ENCODE measurements at places on chromosomes 12 and 14. TPM values are rescaled to one million over a fixed set of nuclear protein-coding genes. Genes with fewer than 3 reads are reported as not detected.

- peak overlapping the region; percentile 33 for H3K4me3 ChIP-seq
- H3K36me3 ChIP-seq = no peaks in the 10 kb centered on the region
- no peak overlapping the region for H3K27ac ChIP-seq
These were observed 2.3 kb downstream of the KIF26A start for GRCh38 chr14:104140463-104141331.

GRCh38 chr14:71527838-71528237 lies 404.4 kb upstream of the RGS6 start:
- no peak overlapping the region for H3K27ac ChIP-seq
- H3K4me1 ChIP-seq = peaks cover 7% of the 10 kb centered on the region
- no peaks in the 10 kb centered on the region for H3K36me3 ChIP-seq
- no peaks in the 10 kb centered on the region for H3K27me3 ChIP-seq
- no peak overlapping the region for H3K4me3 ChIP-seq

FAIM2 gene
- total RNA-seq = 0.05 TPM

FAR2 gene
- total RNA-seq = 8.5 TPM

GLT1D1 gene
- 1.2 TPM for total RNA-seq

DNA sequence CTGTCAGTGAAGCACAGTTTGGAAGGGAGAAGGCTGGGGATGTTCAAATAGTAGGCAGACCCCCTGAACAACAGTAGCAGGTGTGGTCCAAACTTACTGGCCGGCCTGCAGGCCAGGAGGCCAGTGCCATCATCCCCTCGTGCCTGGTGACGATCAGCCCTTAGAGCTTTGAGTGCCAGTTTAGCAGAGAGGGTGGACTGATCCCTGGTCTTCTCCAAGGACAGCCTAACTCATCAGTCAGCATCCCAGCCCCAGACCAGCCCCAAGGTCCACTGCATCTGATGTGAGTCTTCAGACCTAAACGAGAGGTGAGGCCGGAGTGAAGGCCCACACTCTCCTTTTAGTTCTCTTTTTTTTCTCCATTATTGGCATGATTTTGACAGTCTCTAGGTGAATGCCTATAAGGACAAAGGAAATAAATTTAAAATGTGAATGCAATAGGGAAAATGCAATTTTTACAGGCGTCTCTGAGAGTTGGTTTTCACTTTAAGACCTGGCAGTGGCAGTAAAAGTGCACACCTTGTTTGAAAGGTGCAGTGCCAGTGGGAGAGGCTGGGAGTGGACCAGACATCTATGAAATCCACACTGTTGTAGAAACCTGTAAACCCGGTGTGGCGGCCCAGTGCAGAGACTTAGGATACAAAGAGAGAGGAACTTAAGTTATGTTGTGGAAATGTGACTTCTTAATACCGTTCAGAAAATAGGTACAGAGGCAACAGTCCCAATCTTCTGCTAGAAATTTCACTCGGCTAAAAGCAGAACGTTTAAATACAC lies 311.2 kb downstream of the CACNA1C start:
- H3K27ac ChIP-seq = no peak overlapping the region
- H3K36me3 ChIP-seq = peaks cover 2% of the 10 kb centered on the region
- H3K27me3 ChIP-seq = peaks cover 53% of the 10 kb centered on the region
- H3K4me3 ChIP-seq = no peak overlapping the region

- no peak overlapping the region for H3K27ac ChIP-seq
- DNase-seq = no peak
- H3K27me3 ChIP-seq = no peaks in the 10 kb centered on the region
- H3K4me3 ChIP-seq = no peak overlapping the region
These were observed 66.4 kb upstream of the MAP1LC3B2 start for GRCh38 chr12:116492703-116493324.

DNA sequence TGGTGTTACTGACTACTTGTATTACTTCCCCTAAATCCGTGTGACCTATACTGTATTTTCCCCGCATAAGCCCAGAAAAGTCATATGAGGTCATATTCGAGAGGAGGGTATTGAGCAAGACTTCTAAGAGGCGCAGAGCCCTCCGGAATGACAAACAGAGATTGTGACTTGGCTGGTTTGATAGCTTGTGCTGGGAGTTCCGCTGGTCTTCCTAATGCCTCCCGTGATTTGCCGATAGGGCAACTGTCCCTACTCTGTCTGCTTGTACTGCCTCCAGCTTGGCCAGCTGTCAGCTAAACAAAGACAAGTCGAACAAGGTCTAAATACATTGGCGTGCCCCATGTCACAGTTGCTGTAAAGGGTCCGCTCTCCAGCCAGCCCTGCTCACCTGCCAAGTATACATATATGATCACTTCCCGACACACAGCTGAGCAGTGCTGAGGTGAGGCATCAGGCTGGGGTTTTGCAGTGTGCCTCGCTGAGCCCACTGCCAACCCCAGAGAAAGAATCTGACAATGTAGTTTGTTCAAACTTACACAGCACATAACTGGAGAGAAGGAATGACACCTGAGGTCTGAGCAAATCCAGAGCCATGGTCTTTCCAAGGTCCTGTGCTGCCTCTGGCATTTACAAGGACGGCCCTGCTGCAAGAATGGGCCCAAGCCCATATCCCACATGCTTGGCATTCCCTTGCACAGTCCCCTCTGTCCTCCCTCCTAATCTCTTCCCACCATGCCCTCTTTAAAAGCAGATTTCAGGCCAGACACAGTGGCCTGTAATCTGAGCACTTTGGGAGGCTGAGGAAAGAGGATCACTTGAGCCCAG lies 23.7 kb downstream of the LGMN start:
- no peak for DNase-seq
- H3K27ac ChIP-seq = peak overlapping the region; percentile 51
- H3K27me3 ChIP-seq = peaks cover 5% of the 10 kb centered on the region
- no peak overlapping the region for H3K4me3 ChIP-seq

GRCh38 chr14:75825147-75825592 lies 156.6 kb downstream of the TGFB3 start:
- no peak for DNase-seq
- peaks cover 7% of the 10 kb centered on the region for H3K36me3 ChIP-seq
- no peak overlapping the region for H3K4me3 ChIP-seq
- H3K27me3 ChIP-seq = no peaks in the 10 kb centered on the region
- peaks cover 2% of the 10 kb centered on the region for H3K4me1 ChIP-seq
- no peak overlapping the region for H3K27ac ChIP-seq

GRCh38 chr12:127292736-127293135 lies 974.2 kb upstream of the TMEM132C start:
- peaks cover 3% of the 10 kb centered on the region for H3K36me3 ChIP-seq
- peaks cover 29% of the 10 kb centered on the region for H3K27me3 ChIP-seq
- H3K4me1 ChIP-seq = peaks cover 3% of the 10 kb centered on the region
- no peak for DNase-seq

DNA sequence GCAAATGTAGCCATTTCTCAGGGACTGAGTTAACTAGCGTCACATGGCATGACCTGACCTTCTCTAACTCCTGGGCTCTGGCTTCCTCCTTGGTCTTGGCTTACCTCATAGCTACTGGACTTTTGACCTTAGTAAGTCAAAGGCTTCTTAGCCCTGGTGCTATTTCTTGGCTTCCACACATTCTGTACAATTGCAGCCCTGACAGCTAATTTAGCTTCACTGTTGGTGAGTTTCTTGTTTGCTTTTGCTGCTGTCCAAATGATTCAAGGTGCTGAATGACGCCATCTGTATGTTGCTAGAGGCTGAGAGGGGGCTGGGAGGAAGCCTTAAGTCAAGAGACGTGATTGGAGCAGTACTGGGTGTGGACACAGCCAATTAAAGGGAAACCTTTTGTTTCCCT lies 202.7 kb downstream of the PRKD1 start:
- H3K27me3 ChIP-seq = no peaks in the 10 kb centered on the region
- DNase-seq = no peak
- H3K36me3 ChIP-seq = no peaks in the 10 kb centered on the region
- no peaks in the 10 kb centered on the region for H3K4me1 ChIP-seq
- no peak overlapping the region for H3K27ac ChIP-seq

DNA sequence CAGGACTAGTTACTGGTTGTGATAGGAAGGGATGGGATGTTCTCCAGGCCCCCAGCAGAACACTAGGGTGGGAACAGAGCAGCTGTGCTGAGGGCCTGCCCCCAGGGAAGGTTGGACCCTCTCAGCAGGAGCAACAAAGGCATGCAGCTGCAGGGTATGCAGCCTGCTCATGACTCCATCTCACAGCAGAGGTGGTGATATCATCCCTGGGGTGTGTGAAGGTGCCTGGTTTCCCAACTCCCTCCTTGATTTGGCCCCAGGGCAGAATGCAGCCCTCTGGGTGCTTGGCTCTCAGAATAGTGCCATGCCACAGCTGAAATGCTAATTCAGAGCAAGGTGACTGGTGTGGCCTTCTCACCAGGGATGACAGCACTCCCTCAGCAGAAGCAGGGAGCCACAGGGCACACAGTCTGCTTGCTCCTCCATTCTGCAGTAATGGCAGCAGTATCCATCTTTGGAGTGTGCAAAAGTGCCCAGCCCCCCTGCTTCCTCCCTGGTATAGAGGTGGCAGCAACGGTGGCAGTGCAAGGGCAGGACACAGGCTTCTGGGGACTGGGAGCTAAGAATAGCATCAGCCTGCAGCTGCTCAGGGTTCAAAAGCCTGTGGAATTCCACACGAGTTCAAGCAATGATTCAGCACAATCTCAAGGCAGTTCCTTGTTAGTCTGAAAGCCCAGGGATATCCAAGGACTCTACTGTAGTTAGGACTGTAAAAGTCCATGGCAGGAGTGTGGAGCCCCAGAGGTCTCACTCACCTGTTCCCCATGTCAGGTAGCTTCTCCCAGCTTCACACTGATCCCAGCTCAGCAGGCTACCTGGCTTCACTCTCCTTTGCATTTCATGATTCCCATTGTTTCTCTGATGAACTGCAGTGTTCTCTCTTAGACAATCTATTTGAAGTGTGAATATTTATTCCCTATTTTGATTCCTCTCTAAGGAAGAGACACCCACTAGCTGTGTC lies 298.1 kb upstream of the FOXG1 start:
- no peak for DNase-seq
- no peak overlapping the region for H3K27ac ChIP-seq
- H3K4me3 ChIP-seq = no peak overlapping the region
- H3K36me3 ChIP-seq = no peaks in the 10 kb centered on the region

SCARB1 gene
- total RNA-seq = 1.3 TPM

- H3K36me3 ChIP-seq = no peaks in the 10 kb centered on the region
- no peak for DNase-seq
- H3K27me3 ChIP-seq = no peaks in the 10 kb centered on the region
- H3K4me1 ChIP-seq = peaks cover 4% of the 10 kb centered on the region
- H3K27ac ChIP-seq = no peak overlapping the region
- H3K4me3 ChIP-seq = no peak overlapping the region
These were observed 30.7 kb upstream of the HDAC7 start for GRCh38 chr12:47850153-47851084.

GRCh38 chr12:3417937-3418462 lies 73.0 kb upstream of the PRMT8 start:
- H3K27me3 ChIP-seq = peaks cover 59% of the 10 kb centered on the region
- H3K4me1 ChIP-seq = no peaks in the 10 kb centered on the region
- DNase-seq = no peak

GRCh38 chr12:51693569-51693968 lies 102.5 kb downstream of the SCN8A start:
- no peak overlapping the region for H3K4me3 ChIP-seq
- peaks cover 31% of the 10 kb centered on the region for H3K27me3 ChIP-seq
- no peak overlapping the region for H3K27ac ChIP-seq
- H3K36me3 ChIP-seq = peaks cover 2% of the 10 kb centered on the region
- DNase-seq = no peak
- H3K4me1 ChIP-seq = no peaks in the 10 kb centered on the region

GRCh38 chr12:52082988-52083637 lies 3.6 kb downstream of the SMIM41 start:
- no peak overlapping the region for H3K4me3 ChIP-seq
- H3K27me3 ChIP-seq = peaks cover 28% of the 10 kb centered on the region
- peak overlapping the region; percentile 65 for H3K27ac ChIP-seq
- DNase-seq = peak; percentile 60
- H3K36me3 ChIP-seq = no peaks in the 10 kb centered on the region

PRB2 gene
- total RNA-seq = not detected

DNA sequence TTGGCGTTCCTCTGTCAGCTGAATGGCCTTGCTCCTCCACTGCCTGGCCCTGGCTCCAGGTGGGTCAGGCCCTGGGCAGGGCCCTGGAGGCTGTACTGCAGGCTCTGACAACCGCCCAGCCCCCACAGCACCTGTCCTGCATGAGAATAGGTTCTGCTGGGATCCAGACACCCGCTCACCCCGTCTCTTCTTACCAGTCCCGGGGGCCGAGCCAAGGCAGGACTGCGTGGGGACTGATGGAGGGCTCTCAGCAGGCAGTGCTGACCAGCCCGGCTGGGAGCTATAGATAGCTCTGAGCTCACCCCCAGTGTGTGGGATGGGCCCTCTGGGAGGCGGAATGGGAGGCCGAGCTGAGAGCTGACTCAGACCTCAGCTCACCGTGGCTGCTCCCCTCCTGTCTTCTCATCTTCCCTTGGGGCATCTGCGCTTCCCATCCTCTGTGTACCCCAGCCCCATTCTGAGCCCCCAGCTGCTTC lies 39.6 kb downstream of the TEAD4 start:
- H3K27me3 ChIP-seq = peaks cover 31% of the 10 kb centered on the region
- H3K27ac ChIP-seq = no peak overlapping the region
- no peak for DNase-seq
- no peaks in the 10 kb centered on the region for H3K36me3 ChIP-seq
- H3K4me3 ChIP-seq = no peak overlapping the region
- no peaks in the 10 kb centered on the region for H3K4me1 ChIP-seq

TEP1 gene
- total RNA-seq = 36.9 TPM

GRCh38 chr12:7451756-7452155 lies 7.8 kb upstream of the CD163L1 start:
- H3K36me3 ChIP-seq = peaks cover 2% of the 10 kb centered on the region
- H3K4me3 ChIP-seq = no peak overlapping the region
- H3K27ac ChIP-seq = no peak overlapping the region
- no peaks in the 10 kb centered on the region for H3K4me1 ChIP-seq
- DNase-seq = no peak

RASAL1 gene
- 0.15 TPM for total RNA-seq

CNTN1 gene
- total RNA-seq = not detected

DNA sequence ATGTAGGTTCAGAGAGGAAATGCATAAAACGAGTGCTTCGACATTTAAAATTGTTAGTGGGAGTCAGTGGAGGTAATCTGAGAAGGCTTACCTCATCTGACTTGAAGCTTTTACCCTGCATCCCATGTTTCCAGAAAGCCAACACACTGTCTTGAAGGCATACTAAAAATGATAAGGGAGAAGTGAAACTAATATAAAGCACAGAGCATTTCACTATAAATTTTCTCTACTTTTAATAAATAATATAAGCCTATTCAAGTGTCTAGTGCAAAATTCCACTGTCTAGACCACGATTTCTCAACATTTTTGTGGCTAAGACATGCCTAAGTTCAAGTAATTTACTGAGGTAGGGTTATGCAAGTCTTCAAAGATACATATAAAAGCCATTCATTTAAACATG lies 29.1 kb upstream of the CDKL1 start:
- H3K4me3 ChIP-seq = no peak overlapping the region
- DNase-seq = no peak
- no peaks in the 10 kb centered on the region for H3K4me1 ChIP-seq
- H3K27ac ChIP-seq = no peak overlapping the region

PDZRN4 gene
- total RNA-seq = not detected

DNA sequence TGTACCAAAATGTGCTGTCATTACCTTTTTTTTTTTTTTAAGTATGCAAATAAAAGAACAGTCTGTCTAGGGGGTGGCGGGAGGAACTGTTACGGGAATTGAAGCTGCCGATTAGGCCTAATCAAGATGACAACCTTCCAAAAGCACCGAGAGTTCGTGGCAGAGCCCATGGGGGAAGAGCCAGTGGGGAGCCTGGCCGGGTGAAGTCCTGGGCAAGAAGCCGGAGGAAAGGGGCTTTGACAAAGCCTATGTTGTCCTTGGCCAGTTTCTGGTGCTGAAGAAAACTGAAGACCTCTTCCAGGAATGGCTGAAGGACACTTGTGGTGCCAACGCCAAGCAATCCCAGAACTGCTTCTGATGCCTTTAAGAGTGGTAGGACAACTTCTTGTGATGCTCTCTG lies 42.6 kb downstream of the ACTN1 start:
- no peak overlapping the region for H3K27ac ChIP-seq
- H3K27me3 ChIP-seq = no peaks in the 10 kb centered on the region
- peaks cover 14% of the 10 kb centered on the region for H3K4me1 ChIP-seq
